T-helper 17 cell (primary cell): ENCODE measurements at places on chromosomes 2 and 18. TPM values are rescaled to one million over a fixed set of nuclear protein-coding genes. Genes with fewer than 3 reads are reported as not detected.

The COL3A1 gene
- total RNA-seq = 0.12 TPM

The TRABD2A gene
- 60.5 TPM for total RNA-seq

DNA sequence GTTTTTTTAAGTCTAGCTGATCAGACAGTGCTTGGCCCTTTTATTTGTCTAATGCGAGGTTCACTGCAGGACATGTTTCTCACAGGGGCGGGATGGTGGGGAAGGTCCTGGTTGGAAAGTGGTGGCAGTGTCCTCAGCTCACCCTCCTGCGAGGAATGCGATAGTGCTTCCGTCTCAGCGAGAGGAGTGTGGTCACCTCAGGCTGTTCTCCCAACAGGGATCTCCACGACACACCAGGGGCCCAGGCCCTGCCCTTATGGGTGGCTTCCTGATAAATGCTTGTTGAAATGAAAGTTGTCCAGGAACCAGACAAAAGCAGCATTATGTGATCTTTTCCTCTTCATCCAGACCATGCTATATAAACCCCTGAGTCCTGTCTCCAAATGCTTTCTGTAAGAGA lies 70.1 kb downstream of the BOLA3 start:
- no peak overlapping the region for H3K4me3 ChIP-seq
- no peak overlapping the region for H3K27ac ChIP-seq
- peaks cover 10% of the 10 kb centered on the region for H3K36me3 ChIP-seq
- no peak for DNase-seq
- H3K27me3 ChIP-seq = no peaks in the 10 kb centered on the region

DNA sequence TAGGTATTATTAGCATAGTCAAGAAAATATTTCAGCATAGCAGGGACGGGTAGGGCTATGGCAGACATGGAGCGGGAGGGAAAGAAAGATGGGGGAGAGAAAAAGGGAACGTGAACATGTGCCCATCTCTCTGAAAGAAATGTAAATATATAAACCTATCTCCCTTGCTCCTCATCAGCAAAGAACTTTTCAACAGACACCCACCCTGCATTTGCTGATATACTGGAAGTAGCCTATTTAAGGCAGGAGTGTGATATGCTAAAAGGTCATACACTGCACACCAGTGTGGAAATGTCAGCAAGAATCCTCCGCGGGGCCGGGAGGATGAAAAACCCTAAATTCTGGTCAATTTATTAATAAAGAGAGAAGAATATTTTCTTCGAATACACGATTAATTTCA lies 1.7 kb downstream of the MBOAT2 start:
- no peaks in the 10 kb centered on the region for H3K36me3 ChIP-seq
- no peak for DNase-seq
- H3K4me3 ChIP-seq = no peak overlapping the region
- no peak overlapping the region for H3K27ac ChIP-seq
- peaks cover 8% of the 10 kb centered on the region for H3K27me3 ChIP-seq
- peaks cover 17% of the 10 kb centered on the region for H3K4me1 ChIP-seq

The SOWAHC gene
- 1.1 TPM for total RNA-seq

DNA sequence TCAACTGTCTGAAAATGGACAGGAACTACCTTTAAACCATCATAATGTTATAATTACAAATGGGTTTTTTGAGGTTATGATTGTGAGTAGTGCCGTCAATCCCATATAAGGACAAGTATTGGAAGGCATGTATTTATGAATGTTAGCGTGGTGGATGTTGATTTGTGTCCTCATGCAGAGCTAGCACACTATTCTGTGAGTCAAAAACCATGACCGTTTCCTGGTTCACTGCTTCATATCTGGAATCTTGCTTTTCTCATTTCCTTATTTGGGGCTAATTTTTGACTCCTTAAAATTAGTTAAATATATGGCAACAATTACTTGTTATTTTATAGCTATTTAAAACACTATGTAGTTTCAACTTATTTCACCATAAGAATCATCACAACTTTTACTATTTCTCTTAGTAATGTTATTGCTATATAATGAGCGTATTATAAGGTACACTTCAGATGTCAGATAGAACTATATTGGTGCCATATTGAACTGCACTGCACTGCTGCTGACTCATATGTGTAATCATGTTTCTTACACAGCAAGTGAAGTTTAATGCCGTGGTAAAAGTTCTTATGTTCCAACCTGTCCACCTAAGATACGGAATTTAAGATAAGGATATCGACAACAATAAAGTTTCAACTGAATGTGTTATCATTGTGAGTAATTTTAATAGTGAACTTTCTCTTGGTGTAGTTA lies 192.8 kb downstream of the PTGR3 start:
- H3K4me1 ChIP-seq = peaks cover 7% of the 10 kb centered on the region
- no peaks in the 10 kb centered on the region for H3K27me3 ChIP-seq
- H3K36me3 ChIP-seq = no peaks in the 10 kb centered on the region
- no peak for DNase-seq

The SCYGR4 gene
- 0.99 TPM for total RNA-seq

DNA sequence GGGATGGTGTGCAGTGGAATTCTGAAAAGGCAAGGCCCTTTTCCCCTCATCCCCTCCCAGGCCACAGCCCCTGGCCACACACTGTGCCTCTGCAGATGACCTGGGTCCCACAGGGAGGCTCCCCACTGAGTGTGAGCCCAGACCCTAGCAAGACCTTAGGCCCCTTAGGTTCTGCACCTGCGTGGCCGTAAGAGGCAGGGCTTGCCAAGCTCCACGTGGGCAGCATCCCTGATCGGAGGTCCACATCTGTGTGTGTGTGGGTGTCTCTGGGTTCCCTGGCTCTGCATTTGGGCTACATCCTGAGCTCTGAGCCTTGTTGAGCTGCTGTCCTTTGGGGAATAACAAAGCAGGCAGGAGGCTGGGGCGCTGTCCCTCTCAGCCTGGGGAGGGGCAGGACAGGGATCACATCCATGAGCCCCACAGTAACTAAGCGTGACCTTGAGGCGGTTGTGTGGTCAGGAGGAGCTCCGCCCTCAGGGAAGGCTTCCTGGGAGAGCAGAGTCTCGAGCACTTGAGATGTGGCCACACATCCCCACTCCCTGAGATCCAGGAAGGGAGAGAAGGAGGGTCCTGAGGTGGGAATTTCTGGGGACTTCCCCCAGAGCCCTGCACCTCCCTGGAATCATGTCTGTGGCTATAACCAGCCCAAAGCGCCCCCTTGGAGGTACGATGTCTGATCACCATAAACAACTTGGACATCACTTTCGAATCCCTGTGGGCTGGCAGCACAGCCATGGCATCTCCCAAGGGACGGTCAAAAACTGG lies 84.8 kb downstream of the STPG4 start:
- DNase-seq = no peak
- H3K27ac ChIP-seq = peak overlapping the region; percentile 83
- H3K4me3 ChIP-seq = peak overlapping the region; percentile 75
- H3K4me1 ChIP-seq = peaks cover 38% of the 10 kb centered on the region
- no peaks in the 10 kb centered on the region for H3K27me3 ChIP-seq
- H3K36me3 ChIP-seq = peaks cover 2% of the 10 kb centered on the region

The ACVR1C gene
- 8.5 TPM for total RNA-seq

The RESP18 gene
- not detected for total RNA-seq

- no peaks in the 10 kb centered on the region for H3K4me1 ChIP-seq
- no peaks in the 10 kb centered on the region for H3K27me3 ChIP-seq
- H3K36me3 ChIP-seq = peaks cover 3% of the 10 kb centered on the region
- no peak overlapping the region for H3K27ac ChIP-seq
- no peak overlapping the region for H3K4me3 ChIP-seq
Observed at GRCh38 chr2:99725820-99726219, 236.0 kb upstream of the REV1 start.

DNA sequence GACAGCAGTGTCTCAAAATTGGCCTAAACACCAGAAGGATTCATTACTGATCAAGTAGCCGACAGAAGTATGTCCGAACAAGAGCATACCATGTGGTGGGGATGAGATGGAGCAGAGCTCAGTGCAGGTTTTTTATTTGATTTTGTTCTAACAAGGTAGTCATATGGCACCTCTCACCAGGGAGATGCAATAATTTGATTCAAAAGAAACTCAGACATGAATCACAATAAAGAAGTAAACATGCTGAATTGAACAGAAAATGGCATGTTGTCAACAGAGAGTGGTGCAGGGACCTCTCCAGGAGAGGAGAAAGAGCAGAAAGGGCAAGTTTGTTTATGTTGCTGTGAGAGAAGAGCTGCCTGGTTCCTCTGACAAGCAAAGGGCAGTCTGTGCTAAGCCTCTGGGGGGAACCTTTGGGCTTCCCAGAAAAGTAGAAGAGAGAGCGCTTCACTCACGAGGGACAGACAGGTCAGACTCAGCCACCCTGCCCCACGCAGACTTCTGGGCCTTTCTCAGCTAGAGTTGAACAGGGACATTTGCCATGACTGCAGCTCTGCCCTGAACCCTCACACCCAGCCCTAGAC lies 351.3 kb upstream of the RAB12 start:
- no peaks in the 10 kb centered on the region for H3K36me3 ChIP-seq
- H3K27ac ChIP-seq = no peak overlapping the region
- H3K27me3 ChIP-seq = no peaks in the 10 kb centered on the region
- no peak for DNase-seq

The COLEC12 gene
- total RNA-seq = not detected

GRCh38 chr2:196162586-196163175 lies 8.7 kb downstream of the STK17B start:
- no peaks in the 10 kb centered on the region for H3K27me3 ChIP-seq
- H3K4me1 ChIP-seq = peaks cover 49% of the 10 kb centered on the region
- peak overlapping the region; percentile 82 for H3K4me3 ChIP-seq
- peak overlapping the region; percentile 100 for H3K27ac ChIP-seq
- DNase-seq = no peak
- H3K36me3 ChIP-seq = peaks cover 20% of the 10 kb centered on the region

The ABHD1 gene
- 0.65 TPM for total RNA-seq

DNA sequence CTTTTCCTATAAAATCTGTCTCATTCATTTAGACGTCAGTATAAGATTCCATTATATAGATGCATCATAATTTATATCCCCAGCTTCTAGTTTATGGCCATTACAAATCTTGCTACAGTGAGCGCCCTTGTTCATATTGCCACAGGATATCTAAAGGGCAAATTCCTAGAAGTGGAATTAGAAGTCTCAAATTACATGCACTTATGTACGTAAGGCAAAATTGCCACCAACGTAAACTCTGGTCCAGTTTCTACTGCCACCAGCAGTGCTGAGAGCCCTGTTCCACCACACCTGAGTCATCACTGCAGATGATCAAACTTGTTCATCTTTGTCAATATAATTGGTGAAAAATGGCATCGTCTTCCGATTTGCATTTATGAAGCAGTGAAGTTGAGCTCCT lies 90.9 kb upstream of the ID2 start:
- H3K36me3 ChIP-seq = peaks cover 2% of the 10 kb centered on the region
- no peak overlapping the region for H3K27ac ChIP-seq
- DNase-seq = no peak
- H3K4me3 ChIP-seq = no peak overlapping the region
- H3K27me3 ChIP-seq = peaks cover 36% of the 10 kb centered on the region

- peaks cover 3% of the 10 kb centered on the region for H3K4me1 ChIP-seq
- no peak overlapping the region for H3K27ac ChIP-seq
- H3K36me3 ChIP-seq = peaks cover 8% of the 10 kb centered on the region
- H3K4me3 ChIP-seq = no peak overlapping the region
Observed at GRCh38 chr2:24015562-24016375, 5.9 kb downstream of the MFSD2B start.

DNA sequence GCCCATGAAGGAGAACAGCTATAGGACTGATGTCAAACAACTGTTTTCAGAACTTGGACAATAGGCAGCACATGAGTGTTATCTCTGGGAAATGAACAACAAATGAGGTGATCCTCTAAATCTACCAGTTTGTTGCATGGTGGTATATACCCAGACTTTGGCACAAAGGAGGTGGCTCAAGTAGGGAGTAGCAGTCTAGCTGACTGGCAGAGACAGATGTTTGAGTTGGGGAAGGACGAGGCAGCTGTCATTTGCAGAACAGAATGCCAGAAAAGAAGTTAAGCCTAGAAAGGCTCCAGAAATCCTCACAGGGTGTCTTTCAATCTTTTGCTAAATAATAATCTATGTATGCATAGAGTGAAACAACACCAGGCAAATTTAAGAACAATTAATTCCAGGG lies 47.4 kb downstream of the RPE start:
- no peak overlapping the region for H3K27ac ChIP-seq
- H3K36me3 ChIP-seq = no peaks in the 10 kb centered on the region
- H3K4me3 ChIP-seq = no peak overlapping the region
- no peaks in the 10 kb centered on the region for H3K27me3 ChIP-seq
- DNase-seq = no peak

- no peak for DNase-seq
- H3K27ac ChIP-seq = no peak overlapping the region
- H3K27me3 ChIP-seq = no peaks in the 10 kb centered on the region
- peaks cover 5% of the 10 kb centered on the region for H3K4me1 ChIP-seq
- no peak overlapping the region for H3K4me3 ChIP-seq
Observed at GRCh38 chr2:101533561-101534148, 58.7 kb upstream of the RFX8 start.

The AMER3 gene
- total RNA-seq = not detected

- H3K27ac ChIP-seq = no peak overlapping the region
- H3K36me3 ChIP-seq = peaks cover 5% of the 10 kb centered on the region
- peaks cover 61% of the 10 kb centered on the region for H3K27me3 ChIP-seq
- no peak overlapping the region for H3K4me3 ChIP-seq
- DNase-seq = no peak
Observed at GRCh38 chr2:70399046-70399445, 97.2 kb upstream of the FAM136A start.

- DNase-seq = no peak
- no peak overlapping the region for H3K27ac ChIP-seq
- H3K4me3 ChIP-seq = no peak overlapping the region
- no peaks in the 10 kb centered on the region for H3K4me1 ChIP-seq
Observed at GRCh38 chr18:25736516-25736915, 353.9 kb downstream of the SS18 start.

- no peak overlapping the region for H3K27ac ChIP-seq
- DNase-seq = no peak
- H3K4me1 ChIP-seq = no peaks in the 10 kb centered on the region
- no peaks in the 10 kb centered on the region for H3K27me3 ChIP-seq
- no peaks in the 10 kb centered on the region for H3K36me3 ChIP-seq
- no peak overlapping the region for H3K4me3 ChIP-seq
Observed at GRCh38 chr18:7415081-7415894, 151.8 kb upstream of the PTPRM start.

The SNTG2 gene
- total RNA-seq = 6.3 TPM

GRCh38 chr18:58208207-58208932 lies 164.3 kb downstream of the NEDD4L start:
- no peak for DNase-seq
- H3K36me3 ChIP-seq = no peaks in the 10 kb centered on the region
- H3K27ac ChIP-seq = no peak overlapping the region
- H3K4me3 ChIP-seq = no peak overlapping the region
- peaks cover 4% of the 10 kb centered on the region for H3K4me1 ChIP-seq

The UGT1A9 gene
- not detected for total RNA-seq

GRCh38 chr2:164260506-164260905 lies 360.8 kb downstream of the GRB14 start:
- no peak overlapping the region for H3K27ac ChIP-seq
- no peak for DNase-seq
- no peaks in the 10 kb centered on the region for H3K36me3 ChIP-seq

- no peaks in the 10 kb centered on the region for H3K36me3 ChIP-seq
- H3K4me1 ChIP-seq = no peaks in the 10 kb centered on the region
- H3K4me3 ChIP-seq = no peak overlapping the region
- no peaks in the 10 kb centered on the region for H3K27me3 ChIP-seq
- DNase-seq = no peak
Observed at GRCh38 chr2:184041777-184042176, 556.6 kb upstream of the ZNF804A start.
